ENCODE measurements at places on chromosomes 7 and 10.

GRCh38 chr10:520402-520787 is 169.1 kb downstream of the DIP2C start:
- DNase-seq: no peak

DNA sequence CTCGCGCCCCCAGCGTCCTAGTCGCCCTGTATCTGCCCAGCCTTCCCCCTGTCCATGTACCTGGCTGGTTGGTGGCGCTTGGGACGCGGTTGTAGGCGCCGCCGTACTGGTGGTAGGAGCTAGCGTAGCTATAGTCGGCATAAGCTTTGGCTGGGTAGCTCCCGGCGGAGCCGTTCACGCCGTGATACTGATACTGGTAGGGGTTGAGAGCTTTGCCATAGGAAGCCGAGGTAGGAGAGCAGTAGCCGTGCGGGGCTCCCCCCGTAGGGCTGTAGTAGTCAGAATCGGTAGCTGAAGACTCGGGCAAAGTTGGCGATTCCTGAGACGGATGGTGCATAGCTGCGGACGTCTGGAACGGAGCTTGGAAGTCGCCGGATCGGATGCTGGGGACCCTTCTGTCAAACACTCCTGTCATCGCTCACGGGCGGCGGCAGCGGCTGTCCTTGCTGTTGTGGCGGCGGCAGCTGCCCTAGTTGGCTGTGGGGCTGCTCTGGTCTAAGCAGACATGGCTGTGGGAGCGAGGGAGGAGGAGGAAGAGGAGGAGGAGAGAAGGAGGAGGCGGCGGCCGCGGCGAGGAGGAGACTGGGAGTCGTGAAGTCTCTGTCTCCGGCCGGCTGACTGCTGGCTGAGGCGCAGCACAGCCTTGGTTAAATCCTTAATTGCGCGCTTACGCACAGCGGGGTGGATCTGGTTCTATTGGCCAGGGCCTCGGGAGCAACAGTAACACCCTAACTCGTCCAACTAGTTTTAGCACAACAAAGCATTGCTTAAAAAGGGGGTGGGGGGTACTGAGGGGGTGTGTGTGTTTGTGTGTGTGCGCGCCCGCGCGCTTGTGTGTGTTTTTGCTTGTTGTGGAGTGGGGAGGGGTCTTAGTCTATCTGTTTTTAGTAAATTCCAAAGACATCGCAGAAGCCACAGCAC is at the start of gene DLX5:
TSS of gene DLX5 (minus strand) at position 623 of the 921 bp plus-strand sequence. CDS start at position 415, 208 bp downstream.
- peak; percentile 63 for DNase-seq

- DNase-seq: no peak
These were observed 3.2 kb upstream of the IL2RA start for GRCh38 chr10:6065406-6065805.

- no peak for DNase-seq
These were observed 203.4 kb downstream of the MAD1L1 start for GRCh38 chr7:2029211-2029905.

- DNase-seq: no peak
These were observed 46.4 kb downstream of the TYW1B start for GRCh38 chr7:72781631-72782030.

- no peak for DNase-seq
These were observed 293.4 kb upstream of the DKK1 start for GRCh38 chr10:52020702-52021101.

DNA sequence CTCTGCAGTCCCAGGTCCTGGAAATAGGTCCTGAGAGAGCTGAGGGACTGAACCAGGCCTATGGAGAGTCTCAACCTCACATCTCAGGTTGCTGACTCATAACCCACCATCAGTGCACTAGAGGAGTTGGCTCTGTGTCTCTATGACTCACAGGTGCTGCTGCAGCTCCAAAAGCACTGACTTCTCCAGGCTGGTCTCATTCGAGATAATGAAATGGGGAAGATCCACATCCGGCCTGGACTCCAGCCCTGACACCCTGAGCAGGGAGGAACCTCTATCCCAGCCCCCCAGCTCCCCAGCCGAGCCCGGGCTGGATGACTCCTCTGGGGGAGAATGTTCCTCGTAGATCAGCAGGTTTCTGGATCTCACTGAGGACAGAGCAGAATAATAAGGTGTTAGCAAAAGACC is 35.5 kb upstream of the DGKI start:
- DNase-seq: peak; percentile 14

- DNase-seq: no peak
These were observed 11.4 kb downstream of the NPVF start for GRCh38 chr7:25216837-25217236.

GRCh38 chr10:128419466-128420019 is 293.3 kb upstream of the MKI67 start:
- DNase-seq: no peak

Measured in posterior cingulate gyrus (tissue), 11 donors.